CD4-positive, alpha-beta T cell treated with Interleukin-4 for 1 hour (primary cell): ENCODE measurements at places on chromosomes 11 and 22.

GRCh38 chr11:105203569-105204240 is 64.1 kb upstream of the CARD18 start:
- DNase-seq: no peak

- no peak for DNase-seq
Observed at GRCh38 chr11:132942611-132943356, 589.5 kb downstream of the OPCML start.

DNA sequence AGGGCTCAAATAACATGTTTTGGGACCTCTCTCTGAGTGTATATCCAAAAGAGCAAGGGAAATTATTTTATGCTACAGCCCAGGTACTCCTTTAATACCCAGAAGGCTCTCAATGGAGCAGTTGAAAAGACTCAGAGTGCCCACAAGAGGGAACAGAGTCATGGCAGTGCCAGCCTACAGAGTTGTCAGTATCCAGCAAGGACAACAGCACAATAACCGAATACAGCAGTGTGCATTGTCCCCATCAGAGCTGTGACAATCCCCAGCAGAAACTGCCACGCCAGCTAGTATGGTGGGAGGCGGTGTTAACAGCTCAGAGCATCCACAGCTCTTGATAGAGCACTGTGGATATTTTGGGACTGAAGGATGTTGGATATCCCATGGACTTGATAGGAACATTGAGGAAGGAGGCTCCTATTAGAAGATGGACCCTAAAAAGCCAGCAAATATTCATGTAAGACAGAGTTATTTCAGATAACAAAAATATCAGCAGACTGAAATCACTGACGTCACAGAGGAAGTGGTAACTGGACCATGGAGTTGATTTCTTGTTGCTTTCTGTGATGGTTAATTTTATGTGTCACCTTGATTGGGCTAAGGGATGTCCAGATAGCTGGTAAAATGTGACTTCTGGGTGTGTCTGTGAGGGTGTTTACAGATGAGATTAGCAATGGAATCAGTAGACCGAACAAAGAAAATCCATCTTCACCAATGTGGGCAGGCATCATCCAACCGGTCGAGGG is 17.7 kb upstream of the PAFAH1B2 start:
- no peak for DNase-seq

DNA sequence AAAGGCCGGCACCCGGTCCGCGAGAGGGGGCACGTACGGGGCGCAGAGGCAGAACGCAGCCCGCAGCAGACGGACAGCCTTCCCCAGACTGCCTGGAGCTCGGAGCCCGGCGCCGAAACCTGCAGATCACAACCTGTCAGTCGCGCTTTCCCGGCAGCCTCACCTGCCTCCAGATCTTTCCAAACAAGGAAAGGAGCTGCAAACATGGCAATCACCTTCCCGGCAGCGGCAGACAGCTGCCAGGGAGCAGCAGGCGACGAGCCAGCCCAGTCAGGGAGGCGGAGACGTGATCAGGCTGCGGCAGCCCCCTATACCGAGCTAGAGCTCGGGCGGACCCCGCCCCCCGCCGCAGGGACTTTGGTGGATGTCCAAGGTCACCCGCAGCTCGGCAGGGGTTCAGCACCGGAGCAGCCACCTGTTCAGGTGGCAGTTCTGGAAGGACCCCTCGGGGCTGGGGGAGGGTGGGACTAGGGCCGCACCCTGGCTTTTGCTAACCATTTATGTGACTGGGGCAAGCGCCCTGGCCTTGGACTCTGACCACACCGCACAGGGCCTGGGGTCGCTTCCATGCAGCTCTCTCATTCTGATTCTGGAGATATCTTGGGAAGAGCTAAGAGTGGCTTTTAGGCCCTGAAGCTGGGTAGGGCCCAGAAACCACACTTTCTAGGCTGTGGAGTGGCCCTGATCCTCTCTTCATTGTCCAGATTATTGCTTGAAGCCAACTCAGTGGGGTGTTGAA is 143.8 kb downstream of the NECTIN1 start:
- no peak for DNase-seq

DNA sequence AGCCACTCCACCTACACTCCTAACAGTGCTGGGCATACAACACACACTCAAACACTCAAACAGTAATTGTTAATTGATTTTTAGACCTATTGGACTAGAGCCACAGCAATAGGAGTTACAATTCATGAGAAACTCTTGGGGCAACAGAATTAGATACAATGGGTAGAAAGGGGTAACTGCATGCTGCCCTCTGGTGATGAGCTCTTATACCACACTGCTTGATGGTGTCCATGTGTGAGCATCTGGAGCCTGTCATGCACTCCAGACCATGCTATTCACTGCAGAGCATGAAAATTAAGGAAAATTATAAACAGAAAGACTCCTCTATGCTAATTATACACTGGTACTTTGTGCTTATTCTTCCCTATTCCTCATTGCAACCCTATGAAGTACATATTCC is 975.5 kb upstream of the CCDC90B start:
- no peak for DNase-seq

DNA sequence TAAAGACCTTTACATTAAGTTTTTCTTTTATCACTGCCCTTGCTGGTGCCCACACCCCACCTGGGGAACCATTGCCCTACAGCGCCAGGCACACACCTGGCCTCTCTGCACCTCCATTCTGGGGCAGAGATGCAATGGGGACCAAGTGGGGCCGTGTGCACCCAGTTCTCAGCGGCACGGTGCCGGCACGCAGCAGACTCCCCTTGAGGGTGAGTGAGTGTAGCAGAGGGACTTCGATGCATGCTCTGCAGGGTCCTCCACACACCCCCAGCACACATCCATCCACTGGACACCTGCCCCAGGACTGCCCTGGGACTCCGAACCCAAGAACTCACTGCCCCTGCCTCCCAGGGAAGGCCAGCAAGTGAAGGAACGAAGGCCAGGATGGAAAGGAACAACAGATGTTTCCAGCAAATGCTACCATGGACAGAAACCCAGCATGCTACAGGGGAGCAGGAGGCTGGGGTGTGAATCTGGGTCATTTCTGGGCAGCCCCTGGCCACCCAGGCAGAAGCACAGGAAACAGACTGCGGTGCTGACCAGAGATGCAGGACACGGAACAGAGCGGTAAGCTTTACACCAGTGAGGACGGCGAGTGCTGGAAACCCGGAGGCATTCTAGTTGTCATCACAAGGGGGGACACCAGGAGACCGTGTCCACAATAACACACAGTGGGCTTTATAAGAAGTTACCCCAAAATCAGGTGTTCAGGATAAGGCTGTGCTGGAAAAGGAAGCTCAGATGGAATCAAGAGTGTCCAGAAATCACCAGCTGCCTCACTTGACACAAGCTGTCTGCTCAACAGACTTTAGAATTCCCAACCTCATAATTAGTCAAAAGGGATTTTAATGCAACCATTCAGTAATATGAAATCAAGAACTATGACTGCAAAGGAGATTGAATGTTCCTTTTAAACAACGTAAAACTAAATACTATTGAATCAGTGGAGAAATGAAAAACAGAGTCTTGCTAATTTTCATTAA is 32.7 kb upstream of the MOB2 start:
- DNase-seq: no peak

DNA sequence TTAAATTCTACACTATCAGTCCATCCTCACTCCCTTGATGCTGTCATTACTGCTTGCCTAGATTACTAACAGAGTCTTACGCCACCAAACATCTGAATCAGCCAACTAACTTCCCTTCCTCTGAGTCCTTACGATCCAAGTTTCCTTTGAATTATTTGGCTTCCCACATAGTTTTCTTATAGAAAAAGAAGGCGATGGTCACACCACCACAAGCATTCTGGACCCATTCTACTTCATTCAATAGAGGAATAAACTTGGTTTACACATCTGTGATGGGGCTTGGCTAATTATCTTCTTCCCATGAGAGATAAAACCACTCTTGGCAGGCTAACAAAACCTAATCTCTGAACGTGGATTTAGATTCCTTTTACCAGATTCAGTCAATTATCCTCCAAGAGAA is 35.0 kb downstream of the INTS4 start:
- no peak for DNase-seq

DNA sequence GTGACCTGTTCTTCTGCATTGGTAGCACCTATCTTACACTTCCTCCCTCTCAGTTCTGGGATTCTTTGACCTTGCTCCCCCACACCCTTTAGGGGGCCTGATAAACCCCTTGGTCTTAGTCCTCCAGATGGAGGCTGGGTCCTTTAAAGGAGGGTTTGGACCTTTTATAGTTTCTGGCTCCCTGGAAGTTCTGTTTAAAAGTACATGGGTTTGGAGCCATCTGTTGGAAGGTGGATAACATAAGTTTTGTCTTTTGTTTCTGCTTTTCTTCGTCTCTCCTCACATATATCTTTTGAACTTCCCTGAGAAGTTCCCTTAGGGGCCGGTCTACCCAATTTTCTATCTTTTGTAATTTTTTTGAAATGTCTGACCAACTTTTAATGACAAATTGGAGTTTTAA is 17.9 kb upstream of the HYLS1 start:
- no peak for DNase-seq

DNA sequence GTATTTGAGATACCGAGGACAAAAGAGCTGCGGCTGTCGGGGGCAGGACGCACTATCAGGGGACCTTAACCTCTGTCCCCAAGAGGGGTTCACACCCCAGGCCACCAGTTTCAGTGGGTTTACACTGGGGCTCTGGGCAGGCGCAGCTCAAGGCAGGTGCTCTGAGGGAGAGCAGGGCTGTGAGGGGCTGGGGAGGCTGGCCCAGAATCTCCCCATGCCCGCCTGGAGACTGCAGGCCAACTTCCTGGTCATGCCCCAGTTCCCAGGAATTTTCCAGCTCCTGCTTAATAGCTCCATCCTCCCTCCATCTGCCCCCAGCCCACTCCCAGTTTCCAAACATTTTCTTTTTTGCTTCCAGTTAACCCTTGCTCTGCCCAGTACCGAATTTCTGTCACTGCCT is 7.6 kb upstream of the PGA3 start:
- DNase-seq: no peak

- no peak for DNase-seq
Observed at GRCh38 chr11:95200781-95201457, 30.1 kb downstream of the SESN3 start.

DNA sequence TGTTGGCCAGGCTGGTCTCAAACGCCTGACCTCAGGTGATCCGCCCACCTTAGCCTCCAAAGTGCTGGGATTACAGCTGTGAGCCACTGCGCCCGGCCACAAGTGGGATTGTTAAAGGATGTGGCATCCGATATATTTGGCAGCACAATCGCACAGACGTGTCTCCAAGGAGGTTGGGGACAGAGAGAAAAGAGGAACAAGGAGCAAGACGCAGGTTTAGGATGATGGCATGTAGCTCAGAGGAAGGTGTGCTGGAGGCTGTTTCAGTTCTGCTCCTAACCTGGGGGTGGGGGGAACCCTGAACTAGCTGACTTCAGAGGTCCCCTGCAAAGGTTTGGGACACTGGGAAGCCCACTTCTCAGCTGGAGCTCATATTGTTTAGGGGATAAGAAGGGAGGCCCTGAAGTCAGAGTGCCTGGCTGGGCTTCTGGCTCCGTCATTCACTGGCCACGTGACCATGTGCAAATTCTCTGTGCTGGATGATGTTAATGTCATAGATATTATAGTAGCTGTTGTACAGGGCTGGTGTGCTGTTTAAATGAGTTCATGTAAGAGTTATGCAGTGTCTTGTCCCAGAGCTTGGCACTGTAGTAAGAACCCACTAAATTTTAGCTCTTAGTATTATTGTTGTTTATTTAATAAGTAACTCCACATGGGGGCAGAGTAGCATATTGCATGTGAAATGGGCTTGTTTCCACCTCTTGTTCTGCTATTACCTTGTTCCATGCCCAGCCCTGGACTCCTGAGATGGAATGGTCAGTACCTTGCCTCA is 129.7 kb downstream of the ST3GAL4 start:
- DNase-seq: no peak

DNA sequence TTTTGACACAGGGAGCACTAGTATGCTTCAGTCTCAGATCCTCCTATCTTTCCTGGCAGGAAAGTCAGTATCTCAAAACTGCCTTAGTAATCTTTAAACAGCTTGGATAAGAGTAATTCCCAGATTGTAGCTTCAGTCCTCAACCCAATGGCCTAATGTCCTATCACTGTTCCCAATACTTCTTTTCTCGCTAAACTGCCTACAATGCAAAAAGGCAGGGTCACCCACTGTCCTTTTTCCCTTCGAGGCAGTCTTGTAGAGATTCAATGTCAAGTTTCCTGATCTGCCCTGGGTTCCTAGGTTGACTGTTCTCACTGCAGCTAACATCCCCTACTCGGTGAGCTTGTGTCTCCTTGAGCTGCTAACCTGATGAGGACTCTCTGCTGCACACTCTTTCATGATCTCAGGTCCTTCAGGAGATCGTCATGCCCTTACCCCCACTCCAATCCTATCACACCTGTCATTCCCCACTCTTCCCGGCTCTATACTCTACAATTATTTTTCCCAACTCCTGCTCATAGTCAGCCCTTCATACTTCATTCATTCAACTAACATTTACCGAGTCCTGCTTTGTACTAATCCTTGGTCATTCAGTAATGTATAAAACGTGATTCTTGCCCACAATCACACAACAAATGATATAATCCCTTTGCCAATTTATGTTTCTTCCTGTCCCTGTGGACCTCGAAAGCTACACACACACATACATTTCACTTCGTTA is 904 bp downstream of the C2CD3 start:
- no peak for DNase-seq

GRCh38 chr22:19840955-19841640 is 13.6 kb downstream of the GNB1L start:
- no peak for DNase-seq

- DNase-seq: no peak
Observed at GRCh38 chr22:21025266-21025665, 7.1 kb downstream of the SLC7A4 start.

DNA sequence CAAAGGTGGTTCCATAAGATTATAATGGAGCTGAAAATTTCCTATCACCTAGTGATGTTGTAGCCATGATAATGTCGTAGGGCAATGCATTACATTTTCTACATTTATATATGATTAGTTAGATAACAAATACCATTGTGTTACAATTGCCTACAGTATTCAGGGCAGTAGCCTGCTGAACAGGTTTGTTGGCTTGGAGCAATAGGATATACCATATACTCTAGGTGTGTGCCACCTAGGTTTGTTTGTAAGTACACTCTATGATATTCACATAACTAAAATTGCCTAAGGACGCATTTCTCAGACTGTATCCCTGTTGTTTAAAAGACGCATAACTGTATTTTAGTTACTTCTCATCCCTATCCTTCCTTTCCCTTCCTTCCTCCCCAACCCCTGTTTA is 13.6 kb downstream of the PLEKHB1 start:
- DNase-seq: no peak

GRCh38 chr11:3885855-3886254 is 30.4 kb downstream of the STIM1 start:
- no peak for DNase-seq

- DNase-seq: no peak
Observed at GRCh38 chr11:2072551-2073261, 66.5 kb downstream of the IGF2 start.

- no peak for DNase-seq
Observed at GRCh38 chr11:125167954-125168835, 3.6 kb downstream of the PKNOX2 start.

GRCh38 chr11:66676282-66676919 is 1.3 kb downstream of the RBM4B start:
- DNase-seq: no peak

- peak; percentile 54 for DNase-seq
Observed at GRCh38 chr22:41833369-41834004, 582 bp downstream of the SREBF2 start.

GRCh38 chr11:65125197-65126056 is 3.3 kb downstream of the MRPL49 start:
- no peak for DNase-seq

GRCh38 chr11:70786021-70786665 is 387.8 kb downstream of the CTTN start:
- no peak for DNase-seq

- DNase-seq: no peak
Observed at GRCh38 chr22:46295277-46295971, 1.2 kb upstream of the GTSE1 start.

GRCh38 chr11:119643212-119643875 is 85.7 kb downstream of the NECTIN1 start:
- DNase-seq: no peak
